Kidney epithelial cell (primary cell): ENCODE measurements at places on chromosomes 3 and 15. TPM values are rescaled to one million over a fixed set of nuclear protein-coding genes. Genes with fewer than 3 reads are reported as not detected.

- peak; percentile 41 for DNase-seq
Measured at GRCh38 chr3:48232734-48233133, 8.2 kb upstream of the ZNF589 start.

- peak; percentile 42 for DNase-seq
Measured at GRCh38 chr15:70584838-70585706, 178.3 kb downstream of the UACA start.

DNA sequence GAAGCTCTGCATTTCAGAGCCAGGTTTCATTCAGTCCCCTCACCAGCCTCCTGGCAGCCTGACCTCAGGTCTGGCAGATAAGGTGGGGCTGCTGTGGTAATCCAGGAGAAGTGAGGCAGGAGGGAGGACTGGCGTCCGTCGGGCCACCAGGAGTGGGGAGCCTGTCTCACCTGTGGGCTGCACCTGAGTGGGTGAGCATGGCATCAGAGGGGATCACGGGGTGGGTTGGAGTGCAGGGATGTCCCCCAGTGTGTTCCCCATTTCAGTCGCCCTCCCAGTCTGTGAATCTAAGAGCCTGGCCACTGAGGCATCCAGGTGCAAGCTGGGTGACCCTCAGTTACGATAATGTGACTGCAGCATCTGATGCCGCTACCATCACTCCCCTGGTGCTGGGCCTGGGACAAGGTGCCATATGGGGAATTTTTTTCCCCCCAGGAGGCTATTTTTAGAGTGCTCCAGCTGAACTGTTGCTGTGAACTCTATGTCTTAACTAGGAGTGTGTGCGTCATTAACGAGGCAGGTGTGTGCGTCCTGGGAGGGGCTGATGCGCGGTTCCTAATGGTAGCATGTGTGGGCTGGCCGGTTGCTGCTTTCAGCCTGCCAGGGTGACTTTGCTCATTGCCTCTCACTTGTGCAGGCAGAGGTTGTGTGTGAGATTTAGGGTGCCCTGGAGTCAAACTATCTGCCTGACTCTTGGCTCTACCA, 165.2 kb downstream of the SLCO3A1 start:
- no peak for DNase-seq

DUOXA1 gene
- 0.27 TPM in 1 of 2 replicates, not detected in the other for total RNA-seq

DNA sequence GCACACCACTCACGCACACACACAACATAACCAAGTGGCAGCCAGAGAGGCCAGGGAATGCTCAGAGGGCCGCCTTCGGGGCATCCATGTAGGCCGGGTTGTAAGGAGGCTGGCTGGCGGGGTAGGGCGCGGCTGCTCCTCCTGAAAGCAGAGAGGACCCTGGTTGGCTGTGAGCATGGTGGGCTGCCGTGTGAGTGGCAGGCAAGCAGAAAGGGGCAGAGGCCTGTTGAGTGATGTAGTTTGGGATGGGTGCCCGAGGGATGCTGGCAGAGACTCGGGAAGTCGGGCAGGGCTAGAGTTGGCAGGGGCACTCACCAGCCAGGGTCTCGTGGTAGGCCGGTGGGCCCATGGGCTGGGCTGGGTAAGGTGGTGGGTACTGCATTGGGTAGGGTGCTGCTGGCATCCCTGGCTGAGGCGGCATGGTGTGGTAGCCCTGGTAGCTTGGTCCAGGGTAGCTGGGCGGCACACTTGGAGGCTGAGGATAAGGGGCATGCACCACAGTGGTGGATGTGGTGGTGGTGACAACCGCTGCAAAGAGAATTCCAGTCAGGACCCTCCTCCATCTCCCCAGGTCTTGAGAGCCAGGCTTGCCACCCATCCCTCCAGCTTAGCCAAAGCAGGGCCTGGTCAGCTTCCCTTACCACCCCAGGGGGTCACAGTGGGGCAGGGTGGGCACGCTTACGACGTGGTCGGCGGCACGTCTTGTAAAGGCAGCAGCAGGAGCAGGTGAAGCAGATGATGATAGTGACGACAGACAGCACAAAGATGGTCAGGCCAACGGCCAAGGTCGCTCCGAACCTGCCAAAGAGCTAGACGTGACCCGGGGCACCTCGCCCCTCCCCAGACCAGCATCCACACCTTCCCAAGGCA, 22.7 kb downstream of the ATRIP start:
- no peak for DNase-seq

DNA sequence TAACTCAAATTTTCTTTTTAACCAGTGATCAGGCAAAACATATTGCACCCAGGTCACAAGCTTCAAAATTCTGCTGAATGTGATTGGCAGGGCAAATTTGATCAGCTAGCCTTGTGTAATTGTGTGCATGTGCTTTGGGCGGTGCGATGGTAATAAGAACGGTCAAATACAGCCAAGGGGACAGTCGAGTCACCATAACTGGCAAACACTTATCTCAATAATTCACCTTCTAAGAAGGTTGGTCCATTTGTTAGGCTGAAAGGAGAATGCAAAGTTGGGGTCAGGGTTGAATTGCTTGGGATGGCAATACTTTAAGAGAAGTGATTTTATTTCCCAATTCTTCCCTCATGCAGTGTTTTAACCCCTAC, 302.4 kb upstream of the PDZRN3 start:
- no peak for DNase-seq

- DNase-seq, result no peak
Measured at GRCh38 chr3:43036621-43037423, 57.7 kb downstream of the GASK1A start.

GRCh38 chr3:359672-360071, 163.1 kb downstream of the CHL1 start:
- no peak for DNase-seq

GRCh38 chr3:128321418-128321817, 145.3 kb downstream of the DNAJB8 start:
- DNase-seq, result no peak

ADCY5 gene
- 0.67 and 1.5 TPM in 2 replicates for total RNA-seq

CCNB2 gene
- total RNA-seq, result 12.8 and 15.8 TPM in 2 replicates

EPB42 gene
- total RNA-seq, result not detected in 2 replicates

DPP8 gene
- 27.2 and 30.8 TPM in 2 replicates for total RNA-seq

GRCh38 chr3:102826636-102827035, 391.8 kb downstream of the ZPLD1 start:
- no peak for DNase-seq

DNA sequence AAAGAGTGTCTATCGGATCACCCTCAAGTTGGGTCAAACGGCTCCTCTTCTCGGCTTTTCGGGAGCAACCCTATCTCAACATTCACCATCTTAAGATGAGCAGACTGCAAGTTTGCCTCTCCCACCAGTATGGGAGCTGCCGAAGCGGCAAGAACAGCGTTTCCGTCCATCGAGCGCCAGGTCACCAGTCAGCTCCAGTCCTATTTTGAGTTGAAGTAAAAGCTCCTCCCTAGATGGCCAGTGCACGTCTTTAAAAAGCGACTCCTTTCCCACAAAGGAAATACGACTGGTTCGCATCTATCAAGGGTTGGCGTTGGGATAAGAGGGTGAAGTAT, 369 bp upstream of the U2SURP start:
- DNase-seq, result no peak

- peak; percentile 19 for DNase-seq
Measured at GRCh38 chr3:70358978-70359580, 46.6 kb upstream of the MDFIC2 start.

- DNase-seq, result no peak
Measured at GRCh38 chr3:23294770-23295387, 91.8 kb downstream of the UBE2E2 start.

DNA sequence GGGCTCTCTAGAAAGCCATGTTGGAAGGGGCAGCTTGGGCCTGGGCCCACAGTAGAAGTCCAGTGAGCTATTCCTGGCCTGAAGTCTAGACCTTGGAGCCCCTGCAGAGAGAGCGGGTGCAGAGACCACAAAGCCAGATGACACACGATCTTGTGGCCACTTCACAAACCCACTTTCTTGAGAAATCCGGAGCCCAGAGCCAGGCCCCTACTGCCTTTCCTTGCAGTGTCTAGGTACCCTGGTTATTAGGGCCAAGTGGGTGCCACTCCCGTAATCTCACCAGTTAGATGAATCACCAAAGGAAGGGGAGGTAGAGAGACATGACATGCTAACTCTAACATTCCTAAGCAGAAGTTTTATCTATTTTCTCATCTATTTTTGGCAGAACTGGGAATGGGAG, 72.5 kb upstream of the ADAMTSL3 start:
- DNase-seq, result no peak

DNA sequence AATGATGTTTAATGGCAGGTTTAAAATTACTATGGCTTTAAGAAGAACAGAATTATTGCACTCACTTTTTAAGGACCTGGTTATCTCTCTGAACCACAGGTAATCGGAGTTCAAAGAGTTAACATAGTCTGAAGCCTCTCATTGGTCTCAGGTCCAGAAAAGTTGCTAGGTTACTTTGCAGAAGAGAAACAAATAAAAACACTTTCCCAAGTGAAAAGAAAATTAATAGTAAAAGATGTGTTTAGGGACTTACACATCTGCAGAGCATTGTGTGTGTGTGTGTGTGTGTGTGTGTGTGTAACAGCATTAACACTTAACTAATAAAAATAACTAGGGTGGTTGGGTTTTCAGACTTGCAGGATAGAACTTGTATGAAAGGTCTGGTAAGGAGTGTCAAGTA, 1.0 kb downstream of the MASP1 start:
- DNase-seq, result no peak

DNA sequence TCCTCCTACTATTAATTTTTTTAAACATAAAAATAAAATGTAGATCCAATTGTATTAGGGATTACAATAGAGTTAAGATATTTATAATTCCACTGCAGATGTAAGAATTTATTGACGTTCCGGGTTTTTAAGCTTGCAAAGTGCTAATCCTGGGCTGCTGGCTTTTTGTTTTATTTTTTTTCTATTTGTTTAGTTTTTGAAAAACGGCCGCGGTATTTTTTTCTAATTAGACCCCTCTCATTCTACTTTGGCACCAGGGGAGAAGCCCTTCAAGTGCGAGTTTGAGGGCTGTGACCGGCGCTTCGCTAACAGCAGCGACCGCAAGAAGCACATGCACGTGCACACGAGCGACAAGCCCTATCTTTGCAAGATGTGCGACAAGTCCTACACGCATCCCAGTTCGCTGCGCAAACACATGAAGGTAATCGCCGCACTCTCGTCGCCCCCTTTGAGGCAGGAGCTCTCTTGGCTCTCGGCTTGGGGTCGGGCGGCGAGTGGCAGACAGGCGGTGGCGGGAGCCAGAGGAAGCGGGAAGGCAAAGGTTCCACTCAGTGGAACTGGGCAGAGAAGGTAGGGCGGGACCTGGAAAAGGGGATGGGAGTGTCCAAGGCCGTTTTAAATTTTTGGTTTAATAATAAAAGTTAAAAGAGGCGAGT, 3.2 kb downstream of the ZIC1 start:
- no peak for DNase-seq

- DNase-seq, result no peak
Measured at GRCh38 chr3:77039606-77040171, at the start of gene ROBO2. ROBO2 (plus strand) TSS chr3:77040099; CDS start chr3:77040786, 687 bp downstream.

GRCh38 chr3:14137004-14137403, 12.2 kb downstream of the TMEM43 start:
- DNase-seq, result no peak

DNA sequence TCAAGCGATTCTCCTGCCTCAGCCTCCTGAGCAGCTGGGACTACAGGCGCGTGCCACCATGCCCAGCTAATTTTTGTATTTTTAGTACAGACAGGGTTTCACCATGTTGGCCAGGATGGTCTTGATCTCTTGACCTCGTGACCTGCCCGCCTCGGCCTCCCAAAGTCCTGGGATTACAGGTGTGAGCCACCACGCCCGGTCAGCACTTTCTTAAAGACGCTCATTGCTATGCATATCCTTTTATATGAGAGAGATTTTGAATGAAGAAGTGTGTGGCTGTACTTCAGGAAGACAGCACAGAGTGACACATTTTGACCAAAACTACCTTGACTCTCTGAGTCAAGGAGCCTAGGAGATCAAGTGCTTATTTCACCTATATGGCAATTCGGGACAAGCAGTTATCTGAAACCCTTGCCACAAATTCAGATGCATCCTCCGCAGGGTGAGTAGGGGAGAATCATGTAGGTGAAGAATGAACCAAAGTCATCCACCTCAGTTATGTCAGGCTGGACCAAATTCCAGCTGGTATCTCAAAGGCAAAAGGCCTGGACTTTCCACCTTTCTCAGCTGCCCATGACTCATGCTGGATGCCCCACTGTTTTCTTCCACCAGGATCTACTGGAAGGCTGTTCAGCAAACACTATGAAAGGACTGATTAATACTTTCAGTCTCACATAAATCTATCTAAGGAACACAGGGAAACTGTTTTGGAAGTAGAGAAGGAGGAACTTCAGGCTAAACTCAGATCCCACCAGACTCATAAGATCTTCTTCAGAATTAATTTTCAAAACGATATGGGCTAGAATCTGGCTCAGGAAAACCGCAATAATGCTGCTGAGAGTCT, 31.9 kb downstream of the SUSD5 start:
- DNase-seq, result no peak

KNL1 gene
- 3.2 and 3.8 TPM in 2 replicates for total RNA-seq

DNA sequence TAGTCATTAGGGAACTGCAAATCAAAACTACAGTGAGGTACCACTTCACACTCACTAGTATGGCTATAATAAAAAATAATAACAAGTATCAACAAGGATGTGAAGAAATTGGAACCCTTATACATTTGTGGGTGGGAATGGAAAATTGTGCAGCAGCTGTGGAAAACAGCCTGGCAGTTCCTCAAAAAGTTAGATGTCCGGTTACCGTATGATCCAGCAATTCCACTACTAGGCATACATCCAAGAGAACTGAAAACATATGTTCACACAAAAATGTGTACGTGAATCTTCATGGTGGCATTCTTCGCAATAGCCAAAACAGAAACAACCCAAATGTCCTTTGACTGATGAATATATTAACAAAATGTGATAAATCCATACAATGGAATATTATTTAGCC, 187.9 kb upstream of the LYSMD4 start:
- no peak for DNase-seq

DNA sequence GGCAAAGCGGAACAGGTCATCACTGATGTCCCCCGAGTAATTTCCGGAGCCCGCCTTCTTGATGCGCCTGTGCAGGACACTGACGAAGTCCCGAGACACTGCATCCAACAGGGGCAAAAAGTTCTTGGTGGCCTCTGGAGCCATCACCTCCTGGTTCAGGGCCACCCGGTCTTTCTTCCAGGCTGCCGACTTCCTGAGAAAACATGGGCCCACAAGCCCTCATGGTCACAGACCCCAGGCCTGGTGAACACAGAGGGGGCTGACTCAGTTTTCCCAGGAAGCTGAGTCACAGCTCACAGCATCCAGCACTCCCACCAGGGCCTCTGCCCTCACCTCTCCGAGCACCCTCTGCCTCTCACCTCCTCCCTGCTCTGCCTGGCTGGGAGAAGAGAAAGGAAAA, 22.4 kb downstream of the CYP11A1 start:
- DNase-seq, result no peak

BFSP2 gene
- total RNA-seq, result 0.96 TPM in 1 of 2 replicates, not detected in the other

CAV3 gene
- not detected in 2 replicates for total RNA-seq

DNA sequence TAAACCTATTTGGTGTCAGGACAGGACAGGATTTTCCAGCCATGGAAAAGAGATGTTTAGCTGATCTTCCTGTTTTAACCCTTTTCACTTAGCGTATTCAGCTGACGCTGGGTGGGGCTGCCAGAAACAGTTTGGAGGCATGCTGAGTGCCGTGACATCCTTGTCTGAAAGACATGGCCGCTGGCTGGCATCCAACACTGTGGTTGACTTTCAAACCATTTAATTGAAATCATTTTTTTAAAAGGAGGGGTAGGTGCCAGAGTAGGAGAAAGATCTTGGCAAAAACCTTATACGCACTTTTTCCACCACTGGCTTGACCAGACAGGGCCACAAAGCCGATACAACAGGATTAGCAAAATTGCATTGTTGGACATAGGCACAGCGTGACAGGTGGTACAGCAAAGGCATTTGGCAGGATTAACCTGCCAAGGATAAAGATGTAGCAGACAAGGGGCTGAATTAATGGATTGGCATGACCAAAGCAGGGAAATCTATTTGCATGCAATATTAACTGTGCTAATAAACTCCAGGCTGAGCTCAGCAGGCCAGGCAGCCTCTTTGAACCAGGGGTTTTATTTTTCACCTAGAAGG, 131.8 kb upstream of the TOPAZ1 start:
- DNase-seq, result no peak
